Calu3 (cell line): ENCODE measurements at places on chromosomes 12 and 14.

DNA sequence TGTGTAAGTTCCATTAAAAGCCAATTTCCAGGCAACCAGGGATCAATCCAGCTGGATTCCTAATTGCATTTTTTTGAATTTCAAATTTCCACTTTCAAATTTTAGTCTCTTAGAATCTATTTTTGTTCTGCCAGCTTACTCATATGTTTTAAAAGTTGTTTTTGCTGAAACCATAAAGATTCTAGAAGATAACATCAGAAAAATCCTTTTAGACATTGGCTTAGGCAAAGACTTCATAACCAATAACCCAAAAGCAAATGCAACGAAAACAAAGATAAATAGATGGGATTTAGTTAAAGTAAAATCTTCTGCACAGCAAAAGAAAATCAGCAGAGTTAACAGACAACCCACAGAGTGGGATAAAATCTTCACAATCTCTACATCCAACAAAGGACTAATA lies 253.3 kb downstream of the AEBP2 start:
- H3K36me3 ChIP-seq, result no peaks in the 10 kb centered on the region
- H3K4me3 ChIP-seq, result no peak overlapping the region
- peaks cover 39% of the 10 kb centered on the region for H3K4me1 ChIP-seq
- H3K27me3 ChIP-seq, result no peaks in the 10 kb centered on the region
- H3K27ac ChIP-seq, result no peak overlapping the region

DNA sequence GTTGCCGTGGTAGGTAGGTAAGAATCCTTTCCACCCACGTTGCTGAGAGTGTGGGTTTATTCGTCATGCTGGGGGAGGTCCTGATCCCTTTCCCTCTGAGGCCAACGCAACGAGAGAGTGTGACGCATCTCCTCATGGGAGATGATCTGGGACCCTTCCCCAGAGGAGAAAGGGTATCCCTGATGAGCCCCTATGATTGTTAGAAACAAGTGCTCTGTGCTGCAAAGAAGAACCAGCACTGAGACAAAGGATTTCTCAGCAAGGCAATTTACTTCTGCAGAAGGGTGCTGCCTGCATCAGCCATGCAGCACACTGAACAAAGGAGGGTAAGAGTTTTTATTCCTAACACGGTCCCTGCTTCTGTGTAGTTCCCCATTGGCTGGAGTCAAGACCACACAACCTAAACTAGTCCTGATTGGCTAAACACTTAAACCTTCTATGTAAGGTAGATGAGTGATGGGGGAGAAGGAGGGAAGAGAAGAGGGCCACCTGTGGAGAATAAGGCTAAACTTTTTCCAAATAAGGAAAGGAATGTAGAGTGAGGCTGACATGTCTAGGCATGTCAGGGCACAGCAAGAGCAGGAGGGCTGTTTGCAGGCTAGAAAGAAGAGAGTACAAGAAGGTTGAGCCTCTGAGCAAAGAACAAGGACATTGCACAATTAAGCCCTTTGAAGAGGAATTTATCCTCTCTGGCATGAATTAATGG lies 21.3 kb downstream of the CLEC2A start:
- no peak overlapping the region for H3K4me3 ChIP-seq
- H3K4me1 ChIP-seq, result no peaks in the 10 kb centered on the region
- H3K27me3 ChIP-seq, result peaks cover 42% of the 10 kb centered on the region

GRCh38 chr12:49661191-49661590 lies 37.8 kb downstream of the PRPF40B start:
- no peak for DNase-seq
- H3K27ac ChIP-seq, result no peak overlapping the region
- no peaks in the 10 kb centered on the region for H3K27me3 ChIP-seq
- no peak overlapping the region for H3K4me3 ChIP-seq
- H3K36me3 ChIP-seq, result no peaks in the 10 kb centered on the region
- no peaks in the 10 kb centered on the region for H3K4me1 ChIP-seq

DNA sequence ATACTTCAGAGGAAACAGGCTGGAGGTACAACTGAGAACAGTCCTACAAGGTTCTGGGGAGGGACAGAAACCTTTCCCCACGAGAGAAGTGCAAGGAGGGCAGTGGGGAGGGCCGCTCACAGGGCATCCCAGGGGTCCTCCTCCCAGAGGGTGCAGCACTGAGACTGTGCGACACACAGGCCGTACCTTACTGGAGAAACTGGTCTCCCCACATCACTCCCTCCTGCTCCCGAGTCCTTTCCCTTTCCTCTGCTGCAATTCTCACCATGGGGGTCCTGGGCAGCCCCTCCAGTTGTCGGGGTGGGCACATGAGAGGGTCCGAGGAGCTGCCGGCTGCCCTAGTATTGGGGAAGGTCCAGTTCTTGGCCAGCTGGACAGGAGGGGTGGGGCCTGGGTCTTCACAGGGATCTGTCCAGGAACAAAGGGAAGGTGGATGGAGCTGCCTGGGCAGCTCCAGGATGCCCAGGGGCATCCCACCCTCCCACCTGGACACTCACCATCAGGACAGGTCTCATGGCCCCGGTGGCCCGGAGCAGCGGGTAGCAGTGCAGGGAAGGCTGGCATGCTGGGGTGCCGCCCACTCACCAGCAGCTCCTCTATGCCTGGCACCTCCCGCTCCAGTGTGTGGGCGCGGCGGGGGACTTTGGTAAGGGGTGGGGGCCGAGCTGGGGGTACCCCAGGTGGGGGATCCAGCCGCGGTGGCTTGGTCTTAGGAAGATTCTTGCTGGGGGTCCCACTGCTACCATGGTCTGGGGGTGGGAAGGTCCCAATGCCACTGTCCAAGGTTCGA lies 35.8 kb downstream of the NCKAP5L start:
- no peaks in the 10 kb centered on the region for H3K27me3 ChIP-seq
- H3K4me1 ChIP-seq, result no peaks in the 10 kb centered on the region
- no peak overlapping the region for H3K4me3 ChIP-seq
- no peak for DNase-seq
- H3K36me3 ChIP-seq, result peaks cover 4% of the 10 kb centered on the region

DNA sequence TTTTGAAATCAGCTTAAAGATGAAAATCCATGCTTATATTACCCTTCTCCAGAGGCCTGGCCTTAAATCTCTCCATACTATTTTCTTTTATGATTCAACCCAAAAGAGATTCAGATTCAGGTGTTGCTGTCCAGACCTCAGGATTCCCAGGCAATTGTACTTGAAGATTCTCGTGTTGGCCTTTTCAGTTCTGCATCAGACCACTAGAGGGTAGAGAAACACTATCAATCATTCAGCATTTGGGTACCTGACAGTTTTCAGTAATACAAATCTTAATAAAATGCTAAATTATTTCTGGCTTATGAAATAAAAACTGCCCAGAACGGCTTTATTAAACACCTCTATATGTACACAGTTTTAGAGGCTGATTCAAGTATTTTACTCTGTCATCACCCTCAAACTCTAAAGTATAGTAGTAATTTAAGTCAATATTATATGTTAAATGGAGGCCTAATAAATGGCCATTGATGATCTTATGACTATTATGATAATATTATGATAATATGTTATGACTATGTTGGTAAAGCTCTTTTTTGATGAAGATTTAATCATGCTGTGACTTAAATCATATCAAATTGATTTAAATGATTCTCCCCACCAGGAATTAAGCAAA lies 301.1 kb downstream of the DUSP6 start:
- no peaks in the 10 kb centered on the region for H3K4me1 ChIP-seq
- DNase-seq, result peak; percentile 52
- H3K36me3 ChIP-seq, result no peaks in the 10 kb centered on the region
- no peak overlapping the region for H3K27ac ChIP-seq
- no peak overlapping the region for H3K4me3 ChIP-seq

- H3K27ac ChIP-seq, result no peak overlapping the region
- no peak for DNase-seq
- peaks cover 10% of the 10 kb centered on the region for H3K4me1 ChIP-seq
- no peak overlapping the region for H3K4me3 ChIP-seq
- no peaks in the 10 kb centered on the region for H3K36me3 ChIP-seq
Observed at GRCh38 chr14:86722612-86723253, 1192.8 kb downstream of the FLRT2 start.

- DNase-seq, result peak; percentile 14
- H3K4me3 ChIP-seq, result no peak overlapping the region
- H3K36me3 ChIP-seq, result no peaks in the 10 kb centered on the region
Observed at GRCh38 chr12:86186449-86186848, 69.7 kb downstream of the MGAT4C start.

- no peak for DNase-seq
- no peak overlapping the region for H3K4me3 ChIP-seq
- H3K27me3 ChIP-seq, result no peaks in the 10 kb centered on the region
- H3K4me1 ChIP-seq, result peaks cover 15% of the 10 kb centered on the region
Observed at GRCh38 chr14:95196268-95196667, 38.9 kb upstream of the DICER1 start.

DNA sequence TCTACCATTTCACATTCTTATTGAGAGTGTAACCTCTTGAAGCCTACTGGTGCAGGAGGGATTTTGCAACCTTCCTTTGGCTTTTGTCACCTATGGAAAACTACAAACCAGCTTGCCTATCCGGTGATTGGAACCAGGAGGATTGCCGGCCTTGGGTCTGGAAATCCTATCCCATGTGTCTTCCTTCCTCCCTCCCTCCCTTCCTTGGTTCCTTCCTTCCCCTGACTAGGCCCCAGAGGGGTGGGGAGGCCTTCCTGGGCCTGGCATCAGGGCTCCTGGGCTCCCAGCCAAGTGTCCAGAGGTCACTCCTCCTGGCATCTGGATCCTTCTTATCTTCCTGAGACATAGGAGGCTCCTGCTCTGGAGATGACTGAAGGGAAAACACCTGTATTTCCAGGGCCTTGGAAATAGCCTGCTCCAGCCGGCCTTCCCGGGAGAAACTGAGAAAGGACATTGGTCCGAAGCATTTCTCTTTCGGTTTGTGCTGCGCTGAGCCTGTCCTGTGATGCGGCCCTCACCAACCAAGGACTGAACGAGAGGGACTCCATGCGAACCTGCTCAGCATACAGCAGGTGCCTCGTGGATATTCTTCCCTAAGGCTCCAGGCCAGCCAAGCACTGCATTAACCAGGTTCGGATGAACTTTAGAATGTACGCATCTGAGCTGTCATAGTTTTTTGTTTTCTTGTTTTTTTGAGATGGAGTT lies 43.4 kb downstream of the PSMA6 start:
- H3K4me1 ChIP-seq, result peaks cover 56% of the 10 kb centered on the region
- peaks cover 12% of the 10 kb centered on the region for H3K27me3 ChIP-seq
- H3K36me3 ChIP-seq, result peaks cover 22% of the 10 kb centered on the region
- H3K4me3 ChIP-seq, result no peak overlapping the region
- peak overlapping the region; percentile 77 for H3K27ac ChIP-seq

GRCh38 chr14:79186523-79186922 lies 1016.4 kb downstream of the NRXN3 start:
- no peaks in the 10 kb centered on the region for H3K36me3 ChIP-seq
- H3K4me1 ChIP-seq, result no peaks in the 10 kb centered on the region
- H3K27me3 ChIP-seq, result no peaks in the 10 kb centered on the region
- no peak for DNase-seq
- H3K4me3 ChIP-seq, result no peak overlapping the region

DNA sequence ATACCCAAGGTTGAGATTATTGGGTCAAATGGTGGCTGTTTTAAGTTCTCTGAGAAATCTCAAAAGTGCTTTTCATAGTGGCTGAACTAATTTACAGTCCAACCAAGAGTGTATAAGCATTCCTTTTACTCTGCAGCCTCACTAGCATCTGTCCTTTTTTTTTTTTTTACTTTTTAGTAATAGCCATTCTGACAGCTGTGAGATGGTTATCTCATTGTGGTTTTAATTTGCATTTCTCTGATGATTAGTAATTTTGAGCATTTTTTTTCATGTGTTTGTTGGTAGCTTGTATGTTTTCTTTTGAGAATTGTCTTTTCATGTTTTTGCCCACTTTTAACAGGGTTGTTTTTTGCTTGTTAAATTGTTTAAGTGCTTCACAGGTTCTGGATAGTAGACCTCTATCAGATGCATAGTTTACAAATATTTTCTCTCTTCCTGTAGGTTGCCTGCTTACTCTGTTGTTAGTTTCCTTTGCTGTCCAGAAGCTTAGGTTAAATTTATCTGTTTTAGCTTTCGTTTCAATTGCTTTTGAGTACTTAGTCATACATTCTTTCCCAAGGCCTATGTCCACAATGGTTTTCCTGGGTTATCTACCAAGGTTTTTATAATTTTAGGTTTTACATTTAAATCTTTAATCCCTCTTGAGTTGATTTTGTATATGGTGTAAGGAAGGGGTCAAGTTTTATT lies 881.3 kb upstream of the SEL1L start:
- H3K36me3 ChIP-seq, result no peaks in the 10 kb centered on the region
- H3K4me1 ChIP-seq, result no peaks in the 10 kb centered on the region
- DNase-seq, result no peak
- H3K27ac ChIP-seq, result no peak overlapping the region

- peaks cover 79% of the 10 kb centered on the region for H3K27me3 ChIP-seq
- DNase-seq, result no peak
- H3K4me3 ChIP-seq, result no peak overlapping the region
- no peaks in the 10 kb centered on the region for H3K36me3 ChIP-seq
- no peaks in the 10 kb centered on the region for H3K4me1 ChIP-seq
Observed at GRCh38 chr12:112794721-112795486, 3.4 kb downstream of the RPH3A start.

GRCh38 chr12:47707355-47707754 lies 1.5 kb upstream of the RPAP3 start:
- peaks cover 21% of the 10 kb centered on the region for H3K36me3 ChIP-seq
- H3K27ac ChIP-seq, result no peak overlapping the region
- DNase-seq, result no peak

- no peak for DNase-seq
- peak overlapping the region; percentile 25 for H3K27ac ChIP-seq
- H3K36me3 ChIP-seq, result no peaks in the 10 kb centered on the region
Observed at GRCh38 chr14:28057359-28058296, 709.0 kb upstream of the FOXG1 start.

DNA sequence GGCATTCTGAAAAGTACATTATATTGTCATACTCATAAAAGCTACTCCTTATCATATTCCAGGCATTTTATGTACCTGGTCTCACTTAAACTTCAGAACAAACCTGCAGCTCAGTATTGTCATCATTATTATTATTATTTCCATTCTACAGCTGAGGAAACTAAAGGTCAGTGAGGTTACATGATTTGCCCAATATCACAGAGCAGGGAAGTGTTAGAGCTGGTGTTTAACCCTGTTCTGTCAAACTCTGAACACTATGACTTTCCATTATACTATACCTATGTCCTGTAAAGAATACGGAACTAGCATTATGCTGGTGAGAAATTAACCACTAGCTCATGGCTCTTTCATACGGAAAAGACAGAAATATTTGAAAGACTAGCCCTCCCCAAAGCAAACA lies 56.4 kb downstream of the STON2 start:
- no peaks in the 10 kb centered on the region for H3K27me3 ChIP-seq
- H3K4me1 ChIP-seq, result no peaks in the 10 kb centered on the region
- no peak overlapping the region for H3K4me3 ChIP-seq
- no peak overlapping the region for H3K27ac ChIP-seq
